ENCODE measurements at places on chromosomes 1 and 21.
A peak's percentile ranks its signal among the peaks of the same experiment; 100 is the strongest.

DNA sequence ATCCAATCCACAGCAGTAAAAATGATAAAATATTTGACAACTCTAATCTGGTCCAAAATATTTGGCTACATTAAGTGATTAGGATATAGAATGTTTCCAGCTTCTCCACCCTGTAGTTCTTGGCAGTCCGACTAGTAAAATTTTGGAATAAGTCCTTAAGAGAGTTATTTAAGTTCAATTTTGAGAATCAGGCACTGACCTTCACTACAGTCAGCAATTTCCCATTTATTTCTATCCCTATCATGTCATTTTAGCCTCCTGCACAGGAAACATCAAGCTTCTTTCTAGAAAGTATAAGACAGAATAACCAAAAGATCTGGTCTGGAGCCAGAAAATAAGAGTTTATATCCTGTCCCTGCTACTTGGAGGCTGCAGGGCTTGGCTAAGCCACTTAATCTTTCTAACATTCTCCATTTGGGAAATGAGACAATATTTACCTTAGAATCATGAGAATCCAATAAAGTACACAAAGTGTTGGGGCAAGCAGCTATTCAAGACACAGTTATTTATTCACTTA, 162.2 kb downstream of the DPYD start:
- no peak for DNase-seq

- no peak for DNase-seq
Observed at GRCh38 chr1:14184454-14184853, 414.0 kb upstream of the KAZN start.

DNA sequence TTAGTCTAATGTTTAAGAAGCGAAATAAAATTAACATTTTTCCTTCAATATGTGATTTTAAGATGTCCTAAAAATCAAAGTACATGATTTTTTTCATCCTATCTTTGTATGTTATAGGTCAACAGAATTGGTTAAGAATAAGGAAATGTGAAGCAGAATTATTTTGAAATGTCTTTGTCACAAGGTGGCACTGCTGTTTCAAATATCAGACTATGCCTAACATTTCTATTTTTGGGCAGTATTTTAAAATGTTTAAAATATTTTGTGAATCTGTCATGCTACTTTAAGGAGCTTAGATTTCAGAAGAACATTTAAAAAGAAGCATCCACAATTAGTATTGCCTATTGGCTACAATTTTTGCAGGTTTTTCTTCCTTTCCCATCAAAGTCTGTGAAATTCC, 38.7 kb downstream of the AMY1C start:
- peak; percentile 32 for DNase-seq

DNA sequence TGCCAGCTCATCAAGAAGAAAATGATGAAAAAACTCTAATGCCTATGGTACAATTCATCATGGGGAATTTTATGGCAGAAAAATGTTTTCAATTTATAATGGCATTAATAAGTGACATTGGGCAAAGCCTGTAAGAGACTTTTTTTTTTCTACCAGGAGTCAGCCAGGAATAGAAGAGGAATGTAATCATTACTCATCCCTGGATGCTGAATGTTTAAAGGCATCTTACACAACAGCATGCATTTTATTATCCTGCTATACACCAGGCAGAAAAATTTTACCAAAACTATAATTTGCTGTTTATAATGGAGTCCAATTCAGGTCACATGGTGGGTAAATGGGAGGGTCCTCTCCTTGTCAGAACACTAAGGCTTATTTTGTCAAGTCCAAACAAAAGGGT, 189.9 kb upstream of the BEND5 start:
- DNase-seq: no peak
